Dermis blood vessel endothelial cell (primary cell): ENCODE measurements at places on chromosomes 13 and 19.
A peak's percentile ranks its signal among the peaks of the same experiment; 100 is the strongest.

DNA sequence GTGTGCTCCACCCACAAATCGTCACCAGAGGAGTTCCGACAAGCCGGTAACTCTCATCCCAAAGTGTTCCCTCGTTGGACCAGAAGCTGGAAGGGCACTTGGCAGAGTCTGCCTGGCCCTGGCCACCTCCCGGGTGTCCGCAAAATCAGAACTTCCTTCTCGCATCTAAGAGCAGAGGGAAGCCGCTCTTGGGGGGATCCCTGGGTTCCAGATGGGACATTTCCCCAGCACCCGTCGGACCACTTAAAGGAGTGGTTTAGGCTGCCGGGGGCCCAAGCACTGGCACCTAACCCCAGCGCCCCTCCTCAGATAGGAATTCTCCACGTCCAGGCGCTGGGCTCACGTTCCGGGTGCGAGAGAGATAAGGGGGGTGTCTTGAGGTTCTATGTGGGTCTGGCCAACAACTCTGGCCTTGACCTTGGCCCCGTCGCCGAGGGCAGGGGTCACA lies 857 bp upstream of the MAP2K7 start:
- no peak for DNase-seq

- no peak for DNase-seq
Measured at GRCh38 chr19:15010501-15011300, 31.0 kb upstream of the SLC1A6 start.

- DNase-seq, result no peak
Measured at GRCh38 chr13:43383498-43384165, 360.2 kb downstream of the DNAJC15 start.

DNA sequence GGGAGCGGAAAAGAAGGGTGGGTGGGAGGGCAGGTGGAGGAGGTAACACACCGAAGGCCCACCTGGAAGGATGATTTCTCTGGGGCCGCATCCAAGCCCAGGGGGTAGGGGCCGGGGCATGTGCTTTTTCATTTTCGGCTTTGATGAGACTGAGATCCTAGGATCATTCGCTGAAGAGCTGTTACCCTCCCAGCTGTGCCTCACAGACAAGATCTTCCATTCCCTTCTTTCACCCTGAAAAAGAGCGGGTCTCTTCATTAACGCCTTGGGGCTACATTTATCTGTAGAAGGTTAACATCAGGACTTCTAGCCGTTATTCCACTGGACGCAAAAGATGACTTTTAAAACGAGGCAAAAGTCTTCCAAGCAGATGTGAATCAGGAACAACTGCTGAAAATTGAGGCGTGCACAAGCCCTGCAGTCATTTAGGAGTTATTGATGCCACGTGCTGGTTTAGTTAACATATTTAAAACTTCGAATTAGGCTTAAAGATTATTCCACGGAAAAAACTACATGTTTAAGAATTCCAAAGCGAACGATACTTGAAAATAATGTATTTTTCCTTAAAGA lies 1.1 kb downstream of the LMO7 start:
- no peak for DNase-seq

- DNase-seq, result peak; percentile 31
Measured at GRCh38 chr19:5719274-5719960, 529 bp downstream of the LONP1 start.

GRCh38 chr13:40271271-40271885 lies 395.1 kb downstream of the FOXO1 start:
- DNase-seq, result peak; percentile 83

DNA sequence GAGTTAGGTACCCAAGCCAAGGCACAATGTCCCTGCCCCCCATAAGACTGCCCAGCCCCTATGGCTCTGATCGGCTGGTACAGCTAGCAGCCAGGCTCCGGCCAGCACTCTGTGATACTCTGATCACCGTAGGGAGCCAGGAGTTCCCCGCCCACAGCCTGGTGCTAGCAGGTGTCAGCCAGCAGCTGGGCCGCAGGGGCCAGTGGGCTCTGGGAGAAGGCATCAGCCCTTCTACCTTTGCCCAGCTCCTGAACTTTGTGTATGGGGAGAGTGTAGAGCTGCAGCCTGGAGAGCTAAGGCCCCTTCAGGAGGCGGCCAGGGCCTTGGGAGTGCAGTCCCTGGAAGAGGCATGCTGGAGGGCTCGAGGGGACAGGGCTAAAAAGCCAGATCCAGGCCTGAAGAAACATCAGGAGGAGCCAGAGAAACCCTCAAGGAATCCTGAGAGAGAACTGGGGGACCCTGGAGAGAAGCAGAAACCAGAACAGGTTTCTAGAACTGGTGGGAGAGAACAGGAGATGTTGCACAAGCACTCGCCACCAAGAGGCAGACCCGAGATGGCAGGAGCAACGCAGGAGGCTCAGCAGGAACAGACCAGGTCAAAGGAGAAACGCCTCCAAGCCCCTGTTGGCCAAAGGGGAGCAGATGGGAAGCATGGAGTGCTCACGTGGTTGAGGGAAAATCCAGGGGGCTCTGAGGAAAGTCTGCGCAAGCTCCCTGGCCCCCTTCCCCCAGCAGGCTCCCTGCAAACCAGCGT lies 3.0 kb upstream of the KMT2B start:
- DNase-seq, result no peak

DNA sequence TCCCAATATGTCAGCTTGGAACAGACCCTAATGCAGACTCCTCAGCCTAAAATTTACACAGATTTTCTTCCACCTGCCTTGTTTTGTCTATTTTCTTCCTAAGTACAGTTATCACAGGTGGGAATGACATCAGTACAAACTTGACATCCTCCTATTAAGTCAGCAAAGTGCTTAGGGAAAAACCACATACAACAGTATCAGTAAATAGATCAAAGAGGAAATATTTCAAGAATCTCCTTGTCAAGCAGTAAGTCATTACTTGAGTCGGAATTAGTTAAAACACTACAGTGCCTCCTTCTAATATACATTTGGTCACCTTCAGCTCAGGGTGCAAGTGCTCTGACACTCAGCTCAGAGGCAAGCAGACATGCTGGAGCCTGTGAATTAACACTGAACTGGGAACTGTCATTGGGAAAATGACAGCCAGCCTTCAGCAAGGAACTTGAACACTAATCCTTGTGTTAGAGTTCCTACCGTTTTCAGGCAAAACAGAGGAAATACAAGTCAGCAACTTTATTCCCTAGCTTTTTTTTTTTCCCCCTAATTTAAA lies 394.3 kb upstream of the HTR2A start:
- DNase-seq, result no peak

GRCh38 chr19:51258165-51259160 lies 7.6 kb downstream of the SIGLECL1 start:
- DNase-seq, result no peak

- DNase-seq, result no peak
Measured at GRCh38 chr13:109817591-109818535, 31.5 kb upstream of the IRS2 start.

- DNase-seq, result no peak
Measured at GRCh38 chr13:21800837-21801616, 130.2 kb downstream of the FGF9 start.

GRCh38 chr13:106481919-106482318 lies 53.5 kb downstream of the EFNB2 start:
- DNase-seq, result no peak

GRCh38 chr19:27671876-27672275 lies 1541.1 kb downstream of the UQCRFS1 start:
- DNase-seq, result no peak

DNA sequence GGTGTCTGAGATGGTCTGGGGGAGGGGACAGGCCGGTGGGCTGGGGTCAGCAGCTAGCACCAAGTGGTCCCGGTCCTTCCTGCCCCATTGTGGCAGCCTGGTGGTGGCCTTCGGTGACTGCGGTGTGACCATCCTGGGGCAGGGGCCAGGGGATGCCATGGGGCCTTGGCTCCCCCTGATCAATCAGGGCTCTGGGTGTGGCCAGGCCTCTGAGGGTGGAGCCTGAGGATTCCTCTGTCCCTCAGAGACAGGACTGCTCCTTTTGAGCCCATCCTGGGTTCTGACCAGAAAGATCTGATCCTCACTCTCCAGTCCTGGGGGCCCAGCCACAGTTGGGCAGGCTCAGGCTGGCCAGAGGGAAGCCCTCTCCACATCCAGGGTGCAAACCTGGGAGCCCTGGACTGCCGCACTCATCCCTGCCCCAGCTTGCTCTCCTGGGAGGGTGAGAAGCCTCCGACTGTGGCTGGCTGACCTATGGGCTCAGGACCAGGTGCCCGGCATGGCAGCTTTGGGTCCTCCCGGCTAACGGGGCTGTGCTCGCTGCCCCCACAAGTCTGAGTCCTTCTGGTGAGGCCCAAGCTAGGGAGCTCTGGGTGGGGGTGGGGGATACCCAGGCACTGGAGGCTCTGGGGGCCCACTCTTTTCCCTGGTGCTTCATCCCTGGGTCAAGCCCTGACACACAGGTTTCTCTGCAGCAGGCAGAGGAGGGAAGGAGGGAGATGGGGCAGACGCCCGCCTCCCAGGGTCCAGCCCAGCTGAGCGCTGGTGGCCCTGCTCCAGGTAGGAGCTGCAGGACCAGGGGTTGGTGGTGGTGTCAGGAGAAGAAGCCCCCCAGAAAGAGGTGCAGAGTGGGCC lies 59.5 kb downstream of the IER2 start:
- no peak for DNase-seq

DNA sequence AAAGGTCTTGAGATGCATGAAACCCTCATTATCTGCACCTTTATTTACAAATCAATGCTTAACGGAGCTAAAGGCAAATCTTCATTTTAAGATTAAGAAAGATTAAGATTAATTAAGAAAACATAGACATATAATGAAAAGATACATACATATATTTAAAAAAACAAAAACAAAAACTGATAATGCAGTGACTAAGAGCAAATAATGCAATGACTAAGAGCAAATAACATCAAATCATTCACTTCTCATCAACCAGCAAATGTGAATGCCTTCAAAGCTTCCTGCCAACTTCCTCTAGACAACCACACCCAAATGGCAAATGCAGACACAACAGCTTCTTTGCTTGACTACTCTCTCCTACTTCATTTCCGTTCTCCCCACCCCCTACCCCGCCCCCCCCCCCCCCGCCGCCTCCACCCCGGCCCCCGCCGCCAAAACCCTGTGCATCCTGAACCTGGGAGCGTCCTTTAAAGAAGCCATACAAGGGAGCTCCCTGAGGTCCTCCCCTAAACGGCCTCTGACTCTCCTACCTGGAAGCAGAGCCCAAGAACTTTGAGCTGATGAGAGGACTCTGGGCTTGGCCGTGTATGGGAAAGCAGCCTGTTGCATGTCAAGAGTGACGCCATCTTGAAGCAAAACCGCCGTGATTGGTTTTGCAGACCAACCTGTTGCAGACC lies 24.5 kb downstream of the TEX101 start:
- DNase-seq, result peak; percentile 20

DNA sequence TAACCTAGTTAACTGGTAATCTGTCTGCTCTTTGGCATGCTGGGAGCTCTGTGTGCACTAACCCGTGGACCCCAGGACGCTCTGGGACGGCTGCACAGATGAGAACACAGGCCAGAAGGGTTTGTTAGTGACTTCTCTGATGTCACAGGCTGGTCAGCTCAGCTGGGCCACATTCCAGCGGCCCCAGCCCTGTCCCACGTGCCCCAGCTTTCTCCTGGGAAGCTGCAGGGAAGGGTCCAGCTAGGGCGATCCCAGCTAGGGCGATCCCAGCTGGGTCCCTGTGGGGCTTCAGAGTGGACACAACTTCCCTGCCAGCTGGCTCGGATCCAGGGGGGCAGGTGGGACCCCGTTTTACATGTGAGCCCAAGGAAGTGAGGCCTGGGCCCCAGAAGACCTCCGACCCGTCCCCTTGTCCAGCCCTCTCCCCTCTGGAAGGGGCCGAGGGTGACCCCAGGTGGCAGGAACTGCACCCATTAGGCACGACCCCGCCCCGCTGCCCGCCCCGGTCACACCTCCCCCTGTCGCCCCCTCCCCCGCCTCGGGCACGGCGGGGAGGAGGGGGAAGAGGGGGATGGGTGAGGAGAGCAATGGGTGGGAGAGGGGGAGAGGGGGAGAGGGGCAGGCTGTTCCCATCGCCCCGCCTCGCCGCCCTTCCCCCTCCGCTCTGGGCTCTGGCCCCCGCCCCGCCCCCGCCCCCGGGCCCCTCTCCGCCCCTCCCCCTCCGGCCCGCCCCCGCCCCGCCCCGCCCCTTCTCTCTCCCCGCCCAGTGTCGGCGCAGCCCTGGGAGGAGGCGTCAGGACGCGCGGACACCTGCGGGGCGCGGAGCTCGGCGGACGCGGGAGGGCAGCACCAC lies 75.2 kb upstream of the MCF2L start:
- peak; percentile 26 for DNase-seq

DNA sequence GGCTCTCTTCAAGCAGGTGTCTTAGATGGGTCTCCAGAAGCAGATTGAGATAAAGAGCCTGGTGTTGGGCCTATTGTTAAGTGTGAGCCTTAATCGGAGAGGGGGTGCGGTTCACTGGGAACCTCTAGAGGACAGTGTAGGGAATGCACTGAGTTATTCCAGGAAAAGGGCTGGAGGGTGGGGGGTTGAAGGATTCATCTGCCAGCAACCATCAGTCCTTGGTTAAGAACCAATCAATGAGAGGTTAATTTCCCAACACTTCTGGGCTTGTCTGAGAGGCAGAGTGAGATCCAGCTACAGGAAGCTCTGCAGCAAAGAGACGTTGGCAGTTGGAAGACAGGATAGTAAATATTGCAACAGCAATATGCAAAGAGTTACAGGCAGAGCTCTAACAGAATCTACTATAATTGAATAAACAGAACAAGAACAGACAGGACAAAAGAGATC lies 28.7 kb downstream of the CYP4F2 start:
- peak; percentile 66 for DNase-seq

DNA sequence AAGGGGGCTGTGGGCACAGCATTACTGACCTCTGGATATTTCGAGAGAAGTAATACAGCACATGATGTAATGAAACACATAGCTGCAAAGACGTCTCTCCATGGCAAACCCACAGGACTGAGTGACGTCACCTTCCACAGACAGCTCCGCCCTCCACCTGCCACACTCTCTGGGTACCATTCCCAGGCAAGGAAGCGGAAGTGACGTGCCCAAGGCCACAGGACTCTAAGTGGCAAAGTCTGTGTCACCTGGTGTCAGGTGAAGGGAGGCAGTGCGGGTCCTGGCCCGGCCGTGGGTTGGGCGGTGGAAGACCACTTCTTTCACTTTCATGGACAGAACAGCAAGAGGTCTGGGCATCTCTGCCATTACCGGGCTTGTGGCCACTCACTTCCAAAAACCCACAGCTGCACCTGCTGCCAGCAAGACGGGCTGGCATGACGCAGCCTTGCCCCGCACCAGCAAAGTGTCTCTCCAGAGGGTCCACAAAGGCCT lies 6.8 kb upstream of the ADPRHL1 start:
- DNase-seq, result no peak

DNA sequence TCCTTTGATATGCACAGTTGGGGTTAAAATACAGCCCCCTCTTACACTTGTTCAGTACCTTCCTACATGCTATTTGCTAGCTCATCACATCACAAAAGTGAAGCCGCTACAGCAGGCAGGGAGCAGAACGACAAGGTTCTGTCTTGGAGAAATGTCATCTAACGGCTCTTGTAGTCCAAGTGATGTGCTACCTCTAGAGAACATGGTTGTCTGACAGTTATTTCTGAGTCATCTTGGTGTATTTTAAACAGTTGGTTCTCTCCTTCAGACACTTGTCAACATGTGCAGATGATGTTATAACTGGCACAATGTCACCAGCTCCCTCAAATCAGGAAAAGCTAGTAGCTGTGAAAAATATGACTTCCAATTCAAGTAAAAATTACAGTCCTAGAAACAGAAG lies 865.0 kb downstream of the PCDH9 start:
- DNase-seq, result no peak
